ENCODE measurements at places on chromosomes 4 and X.

DNA sequence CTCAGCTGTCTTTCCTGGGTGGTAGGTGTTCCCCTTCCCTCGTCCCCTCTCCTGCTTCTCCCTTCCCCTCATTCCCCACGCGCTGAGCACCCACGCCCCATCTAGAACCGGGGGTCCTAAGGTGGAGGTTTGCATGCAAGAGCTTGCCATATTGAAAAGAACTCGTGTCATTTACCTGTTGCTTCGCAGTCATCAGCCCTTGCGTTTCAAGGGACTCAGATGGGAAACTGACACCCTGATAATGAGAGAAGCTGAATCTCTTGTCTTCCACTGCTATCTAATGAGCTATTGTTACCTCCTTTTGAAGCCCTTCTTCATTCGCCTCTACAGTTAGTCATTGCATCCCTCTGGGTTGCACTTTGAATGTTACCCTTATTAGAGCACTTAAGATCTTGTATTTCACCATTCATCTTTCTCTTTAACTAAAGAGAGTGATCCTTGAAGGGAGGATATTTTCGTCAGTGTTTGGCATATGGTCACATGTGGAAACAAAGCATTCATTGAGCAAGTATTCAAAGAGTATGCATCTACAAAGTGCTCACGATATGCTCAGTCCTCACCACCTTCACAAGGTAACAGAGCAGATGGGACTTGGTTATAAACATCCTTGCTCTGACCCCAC, 25.7 kb downstream of the ARL9 start:
- no peak for DNase-seq

DNA sequence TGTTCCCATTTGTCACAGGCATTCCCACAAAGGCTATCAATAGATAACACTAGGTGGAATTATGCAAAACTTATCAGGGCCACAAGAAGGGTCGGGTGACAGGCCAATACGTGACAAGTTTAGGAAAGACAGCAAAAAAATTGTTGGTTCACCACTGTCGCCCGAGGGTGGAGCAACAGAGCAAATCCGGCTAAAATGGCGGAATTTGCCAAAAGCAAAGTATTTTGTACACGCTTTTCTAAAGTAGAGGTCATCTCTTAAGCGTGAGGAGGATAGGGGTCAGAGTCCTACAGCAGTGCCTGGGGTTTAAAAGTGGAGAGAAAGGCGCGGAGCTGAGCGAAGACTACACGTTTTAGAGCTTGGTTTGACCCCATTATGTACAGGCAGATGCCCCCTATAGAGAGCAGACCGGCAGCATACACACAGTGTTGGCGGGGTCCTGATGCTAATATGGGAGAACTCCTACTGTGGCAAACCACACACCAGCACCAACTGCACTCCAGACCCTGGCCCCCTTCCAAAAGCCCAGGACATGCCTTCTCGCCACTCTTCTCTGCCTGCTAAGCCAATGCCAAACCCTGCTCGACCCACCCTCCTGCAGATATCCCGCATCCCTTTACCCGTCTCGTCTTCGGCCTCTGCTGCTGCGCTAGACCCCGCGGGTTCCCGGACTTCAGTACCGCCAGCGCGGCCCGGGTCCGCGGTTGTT, 733 bp downstream of the CCNA2 start:
- no peak for DNase-seq

DNA sequence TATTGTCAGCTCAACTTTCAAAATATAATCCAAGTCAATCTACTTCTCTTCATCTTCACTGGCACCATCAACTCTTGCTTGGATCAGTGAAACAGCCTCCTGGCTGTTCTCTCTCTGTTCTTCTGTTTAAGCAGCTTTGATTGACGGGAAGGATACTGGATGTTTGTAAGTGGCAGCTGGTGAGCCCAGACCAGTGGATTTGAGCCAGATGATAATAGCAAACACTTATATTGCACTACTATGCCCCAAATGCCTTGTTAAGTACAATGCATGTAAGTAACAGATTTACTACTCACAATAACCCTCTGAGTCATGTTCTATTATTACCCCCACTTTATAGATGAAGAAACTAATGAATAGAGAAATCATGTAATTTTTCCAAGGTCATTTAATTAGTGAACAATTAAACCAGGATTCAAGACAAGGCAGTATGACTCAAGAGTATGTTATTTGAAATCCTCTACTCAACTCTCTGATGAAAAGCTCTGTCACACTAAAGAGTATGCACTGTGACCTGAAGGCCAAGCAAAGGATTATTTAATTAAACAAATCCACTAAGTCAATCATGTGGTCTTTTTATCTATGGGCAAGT, 44.8 kb downstream of the SPANXN3 start:
- no peak for DNase-seq

DNA sequence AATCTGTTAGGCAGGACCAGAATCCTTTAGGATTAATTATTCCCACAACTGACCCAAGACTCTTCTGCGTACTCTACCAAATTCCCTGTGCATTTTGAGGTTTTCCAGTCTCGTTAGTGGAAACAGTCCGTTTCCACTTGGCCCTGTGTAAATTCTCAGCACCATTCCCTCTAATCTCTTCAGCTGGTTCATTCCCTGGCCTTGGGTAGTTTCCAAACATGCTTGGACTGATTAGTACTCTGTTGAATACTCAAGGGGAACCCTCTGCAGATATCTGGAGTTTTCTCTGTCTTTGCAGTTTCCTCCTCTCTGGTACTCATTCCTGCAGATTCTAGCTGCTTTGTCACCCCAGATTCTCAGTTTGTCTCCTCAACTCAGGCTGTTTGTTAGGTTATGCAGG, 80.4 kb downstream of the ZFX start:
- no peak for DNase-seq

- DNase-seq: no peak
Observed at GRCh38 chrX:135384161-135384836, 37.4 kb upstream of the SMIM10L2A start.

DNA sequence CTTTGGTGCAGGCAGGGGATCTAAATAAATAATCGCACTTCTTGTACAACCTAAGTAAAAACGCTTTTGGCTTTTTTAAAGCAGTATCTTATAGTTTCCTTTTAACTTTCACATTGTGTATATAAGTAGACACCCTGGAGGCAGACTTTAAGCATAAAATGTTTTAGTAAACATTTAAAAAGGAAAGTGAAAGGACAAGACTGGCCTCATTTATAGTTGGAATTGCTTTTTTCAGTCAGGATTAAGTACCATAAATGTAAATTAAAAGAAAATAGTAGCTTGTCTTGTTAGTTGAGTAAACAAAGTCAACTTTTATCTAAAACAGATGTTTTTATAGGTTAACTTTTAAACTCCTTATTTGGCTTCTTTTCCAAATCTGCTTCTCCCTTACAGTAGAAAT, 39.7 kb downstream of the PTPN13 start:
- no peak for DNase-seq

GRCh38 chrX:97845451-97845850, 961.7 kb downstream of the RPA4 start:
- DNase-seq: no peak

DNA sequence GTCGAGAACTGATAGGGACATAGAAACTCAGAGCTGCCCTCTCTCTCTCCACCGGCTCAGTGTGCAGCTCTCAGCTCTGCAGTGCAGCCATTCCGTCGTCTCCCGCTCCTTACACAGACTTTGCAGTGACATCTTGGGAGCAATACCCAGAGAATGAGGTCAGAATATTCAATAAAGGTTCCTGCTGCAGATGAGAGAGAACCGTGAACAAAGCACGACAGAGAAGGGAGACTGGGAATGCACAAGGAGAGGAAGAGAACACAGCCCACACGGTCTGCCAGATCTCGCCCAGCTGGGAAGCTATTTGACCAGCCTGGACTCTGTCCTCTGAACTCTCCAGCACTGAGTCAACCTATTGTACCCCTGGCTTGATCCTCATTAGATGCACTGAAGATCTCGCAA, 118.0 kb upstream of the PPARGC1A start:
- no peak for DNase-seq

- DNase-seq: no peak
Observed at GRCh38 chr4:13162886-13163285, 321.3 kb downstream of the RAB28 start.

GRCh38 chrX:132648895-132649294, 160.1 kb upstream of the MBNL3 start:
- DNase-seq: no peak

- DNase-seq: no peak
Observed at GRCh38 chr4:108637856-108638255, 12.5 kb upstream of the OSTC start.

DNA sequence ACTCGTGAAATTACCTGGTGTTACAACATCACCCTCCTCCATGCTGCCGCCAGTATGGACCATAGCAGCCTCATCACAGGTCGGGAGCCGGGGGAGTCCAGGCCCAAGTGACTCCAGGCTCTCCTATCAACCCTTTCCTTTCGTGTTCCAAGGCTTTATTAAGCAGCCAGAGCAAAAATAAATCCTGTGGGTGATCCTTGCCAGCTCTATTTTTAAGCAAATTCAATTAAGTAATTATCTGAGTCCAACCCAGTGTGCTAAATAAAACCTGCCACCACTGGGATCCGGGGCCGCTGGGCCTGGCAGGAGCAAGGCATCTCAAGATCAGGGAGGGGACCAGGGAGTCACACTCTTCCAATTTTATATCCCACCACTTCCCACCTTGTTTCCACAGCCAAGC, 80.7 kb upstream of the PRPS1 start:
- no peak for DNase-seq

DNA sequence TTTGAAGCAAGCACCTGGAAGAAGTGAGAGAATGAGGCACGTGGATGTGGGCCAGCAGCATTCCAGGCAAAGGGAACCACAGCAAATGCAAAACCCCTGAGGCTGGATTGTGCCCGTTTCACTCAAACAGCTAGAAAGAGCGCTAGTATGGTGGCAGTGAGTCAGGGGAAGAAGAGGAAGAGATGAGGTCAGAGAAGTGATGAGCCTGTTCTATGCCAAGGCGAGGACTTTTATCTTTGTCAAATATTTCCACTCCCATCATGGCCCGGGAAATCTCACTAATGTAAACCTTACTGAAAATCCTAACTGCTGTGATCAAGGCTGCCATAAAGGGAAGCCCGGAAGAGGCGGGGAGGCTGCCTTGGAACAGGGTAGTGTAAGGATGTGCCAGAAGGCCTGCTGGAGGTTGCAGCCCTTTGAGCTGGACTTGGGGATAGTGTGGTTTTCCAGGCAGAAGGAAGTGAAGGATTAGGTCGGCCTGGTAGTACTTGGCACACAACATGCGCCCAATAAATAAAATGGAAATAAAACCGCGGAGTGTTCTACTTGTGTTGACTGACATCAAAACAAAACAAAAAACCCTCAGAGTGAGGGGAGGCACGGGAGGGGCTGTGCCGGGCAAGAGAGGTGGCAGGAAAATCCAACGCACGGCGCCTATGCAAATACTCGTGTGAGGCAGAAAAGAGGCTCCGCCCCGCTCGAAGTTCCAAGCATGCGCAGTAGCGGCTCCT, 1.2 kb upstream of the CDK16 start:
- DNase-seq: no peak

- DNase-seq: no peak
Observed at GRCh38 chr4:101678180-101678579, 112.3 kb upstream of the BANK1 start.

DNA sequence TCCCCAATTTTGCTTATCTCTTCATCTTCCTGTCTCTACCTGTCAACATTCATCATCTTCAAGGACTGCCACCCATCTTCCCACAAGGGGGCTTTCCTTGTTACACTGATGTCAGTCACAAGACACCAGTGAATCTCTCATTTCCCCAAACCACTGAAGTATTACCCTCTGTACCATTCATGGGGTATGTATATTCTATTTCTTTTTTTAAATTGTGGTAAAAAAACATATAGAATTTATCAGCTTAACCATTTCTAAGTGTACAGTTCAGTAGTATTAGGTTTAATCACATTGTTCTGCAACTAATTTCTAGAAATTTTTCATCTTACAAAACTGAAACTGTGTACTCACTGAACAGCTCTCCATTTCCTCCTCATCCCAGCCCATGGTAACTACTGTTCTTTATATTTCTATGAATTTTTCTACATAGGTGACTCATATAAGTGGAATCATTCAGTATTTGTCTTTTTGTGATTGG, 98.6 kb downstream of the LARP7 start:
- no peak for DNase-seq

GRCh38 chrX:55640854-55641253, 17.7 kb downstream of the FOXR2 start:
- no peak for DNase-seq

DNA sequence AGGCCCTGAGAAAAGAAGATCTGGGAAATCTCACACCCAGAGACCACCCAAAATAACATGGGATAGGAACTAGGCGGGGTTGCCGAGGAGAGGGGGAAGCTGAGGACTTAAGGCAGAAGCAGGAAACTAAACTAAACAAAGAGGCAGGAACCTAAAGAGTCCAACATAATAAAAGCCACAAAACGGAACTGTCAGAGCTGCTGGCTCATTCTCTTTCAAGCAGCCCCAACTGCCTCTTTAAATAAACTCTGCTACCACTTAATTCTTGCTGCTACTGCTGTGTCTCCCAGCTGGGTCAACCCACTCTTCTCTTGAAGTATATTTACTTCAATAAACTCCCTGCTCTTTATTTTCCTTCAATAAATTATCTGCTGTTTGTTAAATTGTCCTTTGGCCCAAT, 44.5 kb downstream of the MAGEB16 start:
- DNase-seq: no peak

DNA sequence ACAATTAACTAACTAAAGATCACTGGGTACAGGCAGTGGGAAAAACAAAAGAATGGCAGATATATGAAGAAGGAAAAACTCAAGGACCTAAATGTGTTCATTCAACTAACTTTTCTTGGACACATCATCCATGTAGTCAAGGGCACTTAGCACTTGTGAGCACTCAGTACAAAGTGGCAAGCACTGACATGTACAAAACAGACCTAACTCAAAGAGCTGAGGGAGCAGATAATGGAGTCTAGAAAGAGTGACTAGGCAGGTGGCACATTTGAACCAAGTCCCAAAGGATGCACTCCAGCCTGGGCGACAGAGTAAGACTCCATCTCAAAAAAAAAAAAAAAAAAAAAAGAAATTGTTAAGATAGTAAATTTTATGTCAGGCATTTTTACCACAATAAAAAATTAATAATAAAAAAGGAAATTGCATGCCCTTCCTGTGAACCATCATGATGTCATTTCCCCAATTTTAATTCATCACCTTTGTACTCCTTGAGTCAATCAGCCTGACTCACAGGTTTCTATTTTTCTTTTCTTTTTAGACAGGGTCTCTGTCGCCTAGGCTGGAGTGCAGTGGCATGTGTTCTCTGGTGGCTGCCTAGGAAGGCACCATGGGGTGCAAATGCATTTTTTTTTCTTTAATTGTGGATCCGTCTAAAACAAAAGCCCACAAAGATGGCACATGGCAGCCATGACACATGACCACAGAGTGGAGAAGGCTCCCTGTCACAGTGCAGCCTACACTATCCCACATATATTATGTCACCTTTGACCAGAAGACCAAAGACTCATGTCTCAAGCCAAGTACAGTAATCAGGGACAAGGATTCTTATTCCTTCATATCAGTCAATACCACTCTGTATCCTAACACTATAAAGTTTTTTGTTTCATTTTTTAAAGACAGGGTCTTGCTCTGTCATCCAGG, 91.9 kb downstream of the CHST7 start:
- DNase-seq: no peak

GRCh38 chrX:132876523-132877338, 81.7 kb downstream of the HS6ST2 start:
- DNase-seq: no peak

- DNase-seq: no peak
Observed at GRCh38 chr4:26753187-26753586, 107.5 kb upstream of the STIM2 start.

- no peak for DNase-seq
Observed at GRCh38 chrX:14598330-14598729, 69.0 kb downstream of the GLRA2 start.

Data from GM12892 (cell line).